Umbilical cord (tissue), 2 donors: ENCODE measurements at places on chromosomes 1 and 21.

DNA sequence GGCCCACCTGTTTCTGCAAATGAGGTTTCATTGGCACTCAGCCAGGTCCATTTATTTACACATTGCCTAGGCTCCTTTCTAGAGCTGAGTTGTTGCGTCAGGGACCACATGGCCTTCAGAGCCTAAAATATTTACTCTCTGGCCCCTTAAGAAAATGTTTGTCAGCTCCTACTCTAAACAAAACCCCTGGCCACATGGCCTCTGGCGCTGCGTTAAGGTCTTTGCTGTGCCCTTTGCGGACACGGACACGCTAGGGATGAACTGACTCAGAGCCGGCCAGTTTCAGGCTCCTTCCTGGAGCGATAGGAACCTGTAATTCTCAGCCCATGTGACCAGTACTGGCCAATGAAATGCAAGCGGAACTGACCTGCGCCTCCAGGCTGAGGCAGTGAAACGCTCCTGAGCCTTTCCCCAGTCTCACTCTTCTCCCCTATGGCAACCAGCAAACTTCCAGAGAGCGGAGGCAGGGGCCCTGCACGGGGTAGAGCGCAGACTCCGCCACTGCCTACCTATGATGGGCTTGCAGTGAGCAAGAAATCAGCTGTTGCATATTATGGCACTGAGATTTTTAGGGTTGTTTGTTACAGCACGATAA, 160.3 kb downstream of the ETS2 start:
- peak; percentile 72 for DNase-seq

DNA sequence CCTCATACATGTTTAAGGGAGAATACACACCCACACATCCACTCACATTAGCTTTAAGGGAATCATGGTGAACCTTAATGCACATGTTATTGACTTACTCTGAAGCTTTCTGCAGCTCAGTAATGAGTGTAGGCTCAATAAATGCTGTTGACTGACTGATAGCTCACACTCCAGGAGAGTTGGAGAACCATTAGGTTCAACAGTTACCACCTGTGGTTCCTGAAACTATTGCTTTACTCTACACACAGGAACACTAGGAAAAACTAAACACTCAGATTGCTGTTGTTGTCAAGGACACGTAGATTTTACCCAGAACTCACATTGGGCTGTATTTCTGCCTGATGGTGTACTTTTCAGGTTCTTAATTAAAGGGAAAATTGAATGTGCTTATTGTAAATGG, 37.3 kb downstream of the ZC3H11B start:
- DNase-seq, result no peak

- peak; percentile 89 for DNase-seq
These were observed 12.8 kb downstream of the SMAP2 start for GRCh38 chr1:40386359-40386723.

GRCh38 chr1:198901266-198901665, 262.4 kb downstream of the PTPRC start:
- DNase-seq, result no peak

DNA sequence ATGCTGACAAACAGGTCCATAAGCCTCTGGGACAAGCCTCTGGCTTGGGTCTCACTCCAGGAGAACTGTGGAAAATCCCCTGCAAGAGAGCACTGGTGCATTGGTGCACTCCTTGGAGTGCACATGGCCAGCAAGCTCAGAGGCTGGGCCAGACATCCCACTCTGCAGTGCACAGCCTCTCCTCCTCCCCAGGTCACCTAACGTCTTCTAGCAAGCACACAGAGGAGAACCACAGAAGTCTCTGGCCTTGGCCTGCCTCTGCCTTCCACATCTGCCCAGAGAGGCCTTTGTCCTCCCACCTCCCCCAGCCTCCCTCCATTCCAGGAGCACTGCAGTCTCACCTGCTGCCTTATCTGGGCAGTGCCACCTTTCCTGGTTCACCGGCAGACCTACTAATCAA, 4.2 kb downstream of the PGLYRP3 start:
- no peak for DNase-seq

DNA sequence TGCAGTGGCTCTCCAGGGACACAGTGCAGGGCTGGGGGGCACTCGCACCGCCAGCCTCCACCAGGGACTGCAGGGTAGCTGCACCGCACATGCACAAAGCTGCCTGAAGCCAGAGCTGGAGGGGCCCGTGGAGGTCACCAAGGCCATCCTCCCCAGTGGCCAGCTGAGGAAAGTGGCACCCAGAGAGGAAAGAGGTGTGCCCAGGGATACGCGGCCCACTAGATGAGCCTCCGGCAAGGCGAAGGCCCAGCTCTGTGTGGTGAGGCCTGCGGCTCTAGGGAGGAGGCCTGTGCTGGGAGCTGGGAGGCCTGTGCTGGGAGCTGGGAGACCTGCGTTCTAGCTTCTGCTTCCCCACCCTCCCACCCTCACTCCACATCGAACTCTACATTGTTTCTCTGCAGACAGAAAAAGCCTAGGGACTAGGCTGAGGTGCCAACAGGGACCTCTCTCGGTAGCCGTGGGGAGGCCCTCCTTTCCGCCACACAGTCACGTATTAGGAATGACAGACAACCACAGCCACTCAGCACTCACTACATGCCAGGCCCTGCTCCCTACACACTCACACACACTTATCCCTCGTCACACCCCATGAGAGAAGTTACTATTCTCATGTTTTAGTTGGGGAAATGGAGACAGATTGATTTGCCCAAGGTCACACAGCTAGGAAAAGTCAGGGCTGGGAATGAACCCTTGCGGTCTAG, 921 bp upstream of the ASCL5 start:
- no peak for DNase-seq

DNA sequence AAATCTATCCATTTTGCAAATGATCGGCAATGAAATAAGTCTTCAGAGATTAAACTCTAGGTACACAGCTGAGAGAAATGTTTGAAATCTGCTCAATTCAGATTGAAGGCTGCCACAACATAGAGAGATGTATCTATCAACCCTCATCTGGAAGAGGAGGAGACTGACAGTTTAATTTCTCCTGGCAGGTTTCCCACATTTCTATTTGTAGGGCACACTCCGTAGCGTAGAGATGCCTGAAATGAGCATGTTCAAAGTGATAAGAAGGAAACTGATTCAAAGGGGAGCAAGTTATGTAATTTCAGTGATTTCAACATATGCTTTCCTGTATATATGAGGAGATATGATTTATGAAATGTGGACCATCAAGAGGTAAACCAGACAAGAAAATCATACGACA, 44.1 kb downstream of the NIBAN1 start:
- no peak for DNase-seq

DNA sequence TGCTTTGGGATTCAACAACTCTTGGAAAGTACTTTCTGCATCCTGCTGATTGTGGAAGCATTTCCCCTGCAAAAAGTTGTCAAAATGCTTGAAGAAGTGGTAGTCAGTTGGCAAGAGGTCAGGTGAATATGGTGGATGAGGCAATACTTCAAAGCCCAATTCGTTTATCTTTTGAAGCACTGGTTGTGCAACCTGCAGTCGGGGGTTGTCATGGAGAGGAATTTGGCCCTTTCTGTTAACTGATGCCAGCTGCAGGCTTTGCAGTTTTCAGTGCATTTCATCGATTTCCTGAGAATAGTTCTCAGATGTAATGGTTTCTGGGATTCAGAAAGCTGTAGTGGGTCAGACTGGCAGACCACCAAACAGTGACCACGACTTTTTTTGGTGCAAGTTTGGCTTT, 47.6 kb upstream of the GJA5 start:
- DNase-seq, result peak; percentile 25

GRCh38 chr21:28742527-28742926, 250.2 kb downstream of the LTN1 start:
- DNase-seq, result peak; percentile 64

- DNase-seq, result no peak
These were observed 66.5 kb upstream of the GOLT1A start for GRCh38 chr1:204280099-204280961.
